ENCODE measurements at places on chromosomes 1 and 21.

GRCh38 chr1:228366866-228367741 is 39.5 kb downstream of the TRIM11 start:
- no peak for DNase-seq

GRCh38 chr1:50251702-50252101 is 143.0 kb downstream of the ELAVL4 start:
- DNase-seq: no peak

GRCh38 chr1:89539128-89539527 is 14.5 kb downstream of the LRRC8B start:
- no peak for DNase-seq

- no peak for DNase-seq
Measured at GRCh38 chr1:28591708-28592320, at the start of gene RAB42. Gene RAB42, plus strand, starts transcription at chr1:28592265. Its CDS starts 247 bp downstream, at chr1:28592512.

DNA sequence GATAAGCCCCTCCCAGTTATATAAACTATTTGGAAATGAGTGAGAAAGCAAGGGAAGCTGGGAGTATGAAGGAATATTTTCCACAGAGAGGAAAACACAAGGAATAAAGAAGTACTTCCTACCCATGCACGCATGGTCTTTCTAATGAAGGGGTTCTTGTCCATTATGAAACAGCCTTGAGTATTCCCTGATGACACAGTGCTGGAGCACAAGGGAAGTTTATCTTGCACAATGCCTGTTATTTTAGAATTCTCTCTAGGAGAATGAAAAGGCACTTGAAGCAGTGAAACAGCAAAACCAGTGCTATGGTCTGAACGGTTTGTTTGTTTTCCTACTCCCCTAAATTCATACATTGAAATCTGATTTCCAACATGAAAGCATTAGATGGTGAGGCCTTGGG is 38.6 kb upstream of the ADAMTS1 start:
- no peak for DNase-seq

DNA sequence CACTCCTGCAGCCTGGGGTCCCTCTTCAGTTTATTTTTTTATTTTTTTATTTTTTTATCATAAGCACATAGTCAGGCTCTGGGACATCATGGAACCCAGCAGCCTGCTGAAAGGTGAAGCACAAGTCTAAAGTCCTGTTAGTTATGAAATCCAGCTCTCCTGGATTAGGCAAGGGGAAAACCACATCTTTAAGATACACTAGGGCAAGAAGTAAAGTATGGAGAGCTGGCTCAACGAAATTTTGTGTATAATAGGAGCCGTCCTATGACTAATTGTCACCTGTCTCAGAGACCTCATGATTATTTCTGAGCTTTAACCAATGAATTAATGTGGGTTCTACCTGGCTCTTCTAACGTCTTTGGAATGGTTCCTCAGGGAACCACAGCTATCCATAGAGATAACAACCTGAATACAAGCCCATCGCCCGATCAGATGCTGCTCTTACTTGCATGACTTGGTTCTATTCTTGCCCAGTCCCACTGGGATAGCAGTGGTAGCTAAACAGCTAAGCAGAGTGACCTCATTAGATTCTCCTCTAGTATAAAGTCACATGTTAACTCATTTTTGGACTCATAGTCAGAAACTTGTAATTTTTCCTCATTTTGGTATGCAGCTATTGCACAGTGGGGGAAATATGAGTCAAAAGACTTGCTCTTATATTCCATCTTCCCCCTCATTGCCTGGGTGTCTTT is 122.7 kb downstream of the LMO4 start:
- no peak for DNase-seq

DNA sequence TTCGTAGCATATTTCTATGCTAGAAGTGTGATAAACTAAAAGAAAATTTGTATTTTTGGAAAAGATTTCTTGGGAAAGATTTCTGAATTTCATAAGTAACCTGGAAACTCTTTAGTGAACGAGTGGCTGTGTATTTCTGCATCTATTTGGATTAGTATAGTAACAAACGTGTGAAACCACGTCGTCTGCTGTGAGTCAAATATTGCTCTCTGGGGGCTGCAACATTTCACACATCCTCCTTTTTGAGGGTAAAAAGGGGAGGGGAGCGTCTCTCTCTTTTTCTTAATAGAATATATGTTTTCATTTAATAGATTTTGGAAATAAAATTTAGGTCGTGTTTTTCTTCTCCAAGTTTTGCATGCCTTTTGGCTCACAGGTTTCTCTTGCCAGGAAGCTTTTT is 44.8 kb downstream of the LHX9 start:
- no peak for DNase-seq

DNA sequence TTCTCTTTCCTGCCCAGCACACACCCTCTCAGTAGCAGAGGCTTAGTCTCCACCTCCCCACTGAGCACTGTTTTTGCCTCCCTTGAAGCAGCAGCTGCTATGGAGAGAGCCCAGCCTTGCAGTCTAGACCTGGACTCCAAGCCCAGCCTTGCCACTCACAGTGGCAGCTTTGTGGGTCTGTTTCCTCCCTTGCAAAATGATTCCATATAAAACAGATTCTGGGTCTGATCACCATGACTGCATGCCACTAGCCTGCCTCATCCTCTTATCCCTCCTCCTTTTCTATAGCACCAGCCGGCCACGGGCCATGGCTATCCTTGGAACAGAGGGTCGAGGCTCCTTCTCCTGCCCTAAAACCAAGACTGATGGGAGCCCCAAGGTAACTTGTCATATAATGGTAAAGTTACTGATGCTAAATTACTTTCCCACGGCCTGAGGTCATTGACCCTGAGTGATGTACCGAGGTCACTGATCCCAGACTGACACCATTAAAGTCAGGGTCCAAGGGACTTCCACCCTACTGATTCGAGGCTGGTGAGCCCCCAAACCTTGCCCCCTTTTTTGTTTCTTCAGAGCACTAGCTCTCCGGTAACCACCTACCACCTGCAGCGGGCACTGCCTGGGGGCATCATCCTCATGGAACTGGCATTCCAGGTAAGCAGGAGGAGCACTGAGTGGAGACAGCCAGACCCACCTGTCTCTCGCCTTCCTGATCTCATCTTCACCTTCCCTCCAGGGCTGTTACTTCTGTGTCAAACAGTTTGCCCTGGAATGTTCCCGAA is 7.9 kb downstream of the HYI start:
- no peak for DNase-seq

DNA sequence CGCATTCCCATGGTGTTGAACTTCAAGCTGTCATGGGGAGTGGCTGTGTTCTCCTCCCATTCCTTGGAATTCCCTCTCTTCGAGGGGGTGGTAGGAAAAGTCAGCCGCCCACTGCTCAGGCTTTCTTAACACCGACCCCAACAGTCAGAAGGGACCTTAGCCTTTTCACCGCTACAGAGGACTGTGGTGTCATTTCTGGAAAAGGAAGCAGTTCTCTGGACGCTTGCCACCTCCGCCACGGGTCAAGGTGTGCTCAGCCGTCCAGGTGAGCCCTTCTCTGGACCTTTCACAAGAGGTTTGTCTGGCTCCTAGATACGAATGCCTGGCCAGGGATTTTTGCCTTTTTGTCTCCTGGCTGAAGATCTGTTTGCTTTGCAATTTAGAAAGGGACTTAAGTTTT is 31.8 kb downstream of the CLIC6 start:
- no peak for DNase-seq

DNA sequence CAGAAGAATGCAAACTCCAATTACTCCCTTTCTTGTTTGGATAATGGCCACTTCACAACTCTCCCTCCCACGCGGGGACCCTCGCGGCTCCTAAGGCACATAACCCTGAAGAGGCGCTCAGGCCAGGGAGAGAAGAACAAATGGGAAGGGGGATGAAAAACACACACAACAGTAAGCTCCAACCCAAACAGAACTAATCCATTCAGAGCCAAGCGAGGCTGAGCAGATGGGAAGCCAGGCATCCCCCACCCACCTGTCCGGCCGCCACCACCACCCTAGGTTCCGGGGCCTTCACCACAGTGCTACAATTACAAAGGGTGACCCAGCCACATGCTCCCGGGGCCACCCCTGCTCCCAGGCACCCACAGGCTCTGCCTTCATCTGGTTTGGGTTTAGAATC is 101.5 kb downstream of the MRPL37 start:
- no peak for DNase-seq

DNA sequence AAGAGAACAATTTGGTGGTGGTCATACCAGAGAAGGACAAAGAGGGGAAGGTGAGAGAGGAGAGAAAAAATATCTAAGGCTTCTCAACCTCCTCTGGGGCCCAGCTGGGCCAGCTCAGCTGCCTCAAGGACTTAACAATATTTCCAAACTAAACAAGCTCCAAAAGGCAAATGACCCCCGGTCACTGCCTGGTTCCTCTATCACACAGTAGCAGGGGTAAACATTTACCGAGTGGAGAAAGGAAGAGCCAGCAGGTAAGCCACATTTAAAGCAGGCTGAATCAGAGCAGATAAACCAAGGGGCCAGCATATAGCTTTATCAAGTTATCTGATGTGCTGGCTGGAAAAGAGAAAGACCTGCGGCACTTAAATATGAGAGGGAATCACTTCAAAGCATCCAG is 102.1 kb downstream of the KCND3 start:
- no peak for DNase-seq

GRCh38 chr1:67818725-67819301 is 14.5 kb downstream of the GNG12 start:
- no peak for DNase-seq

- no peak for DNase-seq
Measured at GRCh38 chr1:36085686-36086526, 2.0 kb downstream of the TEKT2 start.

DNA sequence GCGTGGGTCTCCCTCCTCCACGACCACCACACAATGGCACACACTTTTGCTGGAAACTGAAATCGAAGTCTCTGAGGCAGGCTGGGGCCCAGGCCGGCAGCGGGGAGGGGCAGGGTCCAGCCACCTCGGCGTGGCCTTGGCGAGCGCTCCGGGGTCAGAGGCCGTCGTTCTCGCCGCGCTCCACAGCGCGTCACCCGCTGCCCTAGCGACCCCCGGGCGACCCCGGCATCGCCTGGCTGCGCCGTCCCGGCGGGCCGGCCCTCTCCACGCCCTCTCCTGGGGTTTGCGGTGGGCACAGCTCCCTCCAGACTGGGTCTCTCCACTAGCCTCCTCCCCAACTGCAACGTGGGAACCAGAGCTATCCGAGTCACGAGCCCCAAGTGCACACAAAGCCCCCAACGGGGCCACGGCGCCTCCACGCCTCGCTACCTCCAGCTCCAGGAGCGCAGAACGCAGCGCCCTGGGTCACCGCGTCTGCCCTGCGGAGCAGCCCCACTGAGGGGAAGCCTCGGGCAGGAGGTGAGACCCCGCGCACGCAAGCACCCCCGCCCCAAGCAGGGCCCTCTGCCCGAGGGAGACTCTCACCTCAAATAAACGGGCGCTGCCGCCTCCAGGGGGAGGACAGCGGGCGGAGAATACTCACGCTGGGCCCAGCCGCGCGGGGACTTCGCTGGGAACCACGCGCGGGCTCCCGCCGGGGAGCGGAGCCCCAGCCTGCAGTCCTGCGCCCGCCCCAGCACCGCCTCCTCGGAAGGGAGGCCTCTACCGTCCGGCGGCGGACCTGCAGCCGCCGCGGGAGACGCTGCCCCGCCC is 134.0 kb upstream of the BARHL2 start:
- peak; percentile 30 for DNase-seq

GRCh38 chr1:6727535-6727934 is 25.9 kb upstream of the DNAJC11 start:
- no peak for DNase-seq

GRCh38 chr1:193009501-193009900 is 49.7 kb downstream of the UCHL5 start:
- no peak for DNase-seq

DNA sequence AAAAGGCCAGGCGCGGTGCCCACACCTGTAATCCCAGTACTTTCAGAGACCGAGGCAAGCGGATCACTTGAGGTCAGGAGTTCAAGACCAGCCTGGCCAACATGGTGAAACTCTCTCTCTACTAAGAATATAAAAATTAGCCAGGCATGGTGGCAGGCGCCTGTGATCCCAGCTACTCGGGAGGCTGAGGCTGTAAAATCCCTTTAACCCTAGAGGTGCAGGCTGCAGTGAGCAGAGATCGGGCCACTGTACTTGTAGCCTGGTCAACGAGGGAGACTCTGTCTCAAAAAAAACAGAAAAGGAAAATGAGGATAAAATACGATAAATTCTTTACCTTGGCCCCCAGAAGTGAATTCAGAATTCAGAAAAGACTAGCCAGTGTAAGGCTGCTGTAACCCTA is 1.6 kb downstream of the TMEM50B start:
- DNase-seq: no peak

DNA sequence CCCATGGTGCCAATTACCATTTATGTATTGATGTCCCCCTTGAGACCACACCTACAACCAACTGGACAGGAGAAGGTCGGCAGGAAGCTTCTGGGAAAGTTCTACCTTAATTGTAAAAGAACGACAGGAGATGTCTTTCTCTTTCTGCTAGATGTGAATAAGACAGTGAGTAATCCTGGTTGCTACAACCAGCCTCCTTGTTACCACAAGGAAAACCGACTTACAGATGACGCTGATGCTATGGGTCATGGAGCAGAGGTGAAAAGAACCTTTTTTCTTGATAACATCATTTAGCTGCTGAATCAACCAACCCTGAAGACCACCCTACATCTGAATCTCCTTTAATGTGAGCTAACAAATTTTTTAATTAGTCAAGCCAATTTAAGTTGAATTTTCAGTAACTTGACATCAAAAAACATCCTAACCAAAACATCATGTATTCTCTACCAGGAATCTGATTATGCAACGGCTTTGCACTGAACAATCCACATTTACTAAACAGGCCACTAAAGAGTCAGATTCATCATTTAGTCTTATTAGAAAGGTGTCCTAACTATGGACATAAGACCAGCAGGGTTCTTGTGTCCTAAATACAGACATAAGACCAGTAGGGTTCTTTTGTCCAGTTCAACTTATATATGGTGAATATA is 23.0 kb downstream of the RGS2 start:
- DNase-seq: no peak

GRCh38 chr1:245465666-245466065 is 310.9 kb downstream of the KIF26B start:
- DNase-seq: no peak

GRCh38 chr1:38336301-38336923 is 289.8 kb upstream of the POU3F1 start:
- DNase-seq: no peak

DNA sequence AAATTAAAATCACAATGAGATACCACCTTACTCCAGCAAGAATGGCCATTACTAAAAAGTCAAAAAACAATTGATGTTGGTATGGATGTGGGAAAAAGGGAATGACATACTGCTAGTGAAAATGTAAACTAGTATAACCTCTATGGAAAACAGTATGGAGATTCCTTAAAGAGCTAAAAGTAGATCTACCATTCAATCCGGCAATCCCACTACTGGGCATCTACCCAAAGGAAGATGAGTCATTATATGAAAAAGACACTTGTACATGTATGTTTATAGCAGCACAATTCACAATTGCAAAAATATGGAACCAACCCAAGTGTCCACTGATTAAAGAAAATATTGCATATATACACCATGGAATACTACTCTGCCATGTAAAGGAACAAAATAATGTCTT is 37.2 kb downstream of the SUSD4 start:
- DNase-seq: no peak

GRCh38 chr1:154608397-154609270 is 648 bp upstream of the ADAR start:
- DNase-seq: no peak

GRCh38 chr1:114982251-114982650 is 47.4 kb upstream of the TSHB start:
- no peak for DNase-seq

- no peak for DNase-seq
Measured at GRCh38 chr1:164901031-164901430, 342.0 kb downstream of the PBX1 start.

- no peak for DNase-seq
Measured at GRCh38 chr1:161733526-161733925, 12.2 kb downstream of the FCRLB start.
